ENCODE measurements at places on chromosomes 6 and 20.

- DNase-seq = no peak
Measured at GRCh38 chr20:17614176-17614811, 44.4 kb downstream of the DSTN start.

- no peak for DNase-seq
Measured at GRCh38 chr6:13831615-13832014, 17.3 kb upstream of the MCUR1 start.

GRCh38 chr6:140208286-140208685 lies 833.8 kb upstream of the CITED2 start:
- DNase-seq = no peak

DNA sequence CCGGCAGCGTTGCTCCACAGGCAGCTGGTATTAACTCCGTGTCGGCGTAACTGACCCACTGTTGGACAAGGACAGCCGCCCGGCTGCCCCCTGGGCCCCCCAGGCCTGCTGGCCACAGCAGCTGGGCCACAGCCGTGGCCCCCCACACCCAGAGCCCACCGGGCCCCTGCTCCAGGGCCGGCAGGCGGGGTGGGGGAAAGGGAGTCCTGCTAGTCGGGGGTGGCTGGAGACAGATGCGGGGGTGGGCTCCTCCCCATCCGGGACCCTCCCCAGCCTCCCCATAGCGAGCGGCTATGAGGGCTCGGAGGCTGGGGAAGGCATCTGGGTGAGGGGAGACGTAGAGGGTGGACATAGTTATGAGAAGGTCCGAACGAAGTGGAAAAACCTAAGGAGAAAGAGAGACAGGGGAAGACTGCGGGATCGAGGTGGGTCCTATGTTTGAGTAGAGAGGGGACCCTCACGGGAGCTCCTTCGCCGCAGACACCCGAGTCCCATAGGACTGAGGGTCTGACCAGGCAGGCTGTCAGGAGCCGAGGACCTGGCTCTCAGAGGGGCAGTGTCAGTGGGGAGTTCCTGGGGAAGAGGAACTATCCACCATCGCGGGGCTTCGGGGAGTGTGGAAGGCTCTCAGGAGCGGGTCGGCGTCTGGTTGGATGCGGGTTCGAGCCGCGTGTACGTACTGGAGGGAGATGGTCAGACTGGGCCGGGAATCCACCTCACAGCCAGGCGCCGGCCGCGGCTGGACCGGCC lies 511 bp downstream of the VARS1 start:
- DNase-seq = peak; percentile 49

DNA sequence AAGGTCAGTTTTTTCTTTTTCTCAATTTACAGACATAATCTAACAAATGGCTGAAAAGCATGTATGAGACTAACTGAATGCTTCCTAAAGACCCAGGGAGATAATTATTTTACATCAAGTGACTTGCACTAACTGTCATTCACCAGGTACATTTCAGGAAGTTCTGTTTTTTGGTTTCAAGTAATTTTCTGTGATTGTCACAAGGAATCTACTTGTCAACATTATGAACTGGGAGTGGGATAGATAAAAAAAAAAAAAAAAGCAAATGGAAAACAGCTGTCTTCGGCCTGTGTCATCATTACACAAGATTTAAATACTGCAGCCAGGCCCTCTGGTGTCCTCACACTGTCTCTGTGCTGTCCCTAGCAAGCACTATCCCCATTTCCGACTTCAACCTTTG lies 379.0 kb upstream of the HTR1E start:
- DNase-seq = no peak

DNA sequence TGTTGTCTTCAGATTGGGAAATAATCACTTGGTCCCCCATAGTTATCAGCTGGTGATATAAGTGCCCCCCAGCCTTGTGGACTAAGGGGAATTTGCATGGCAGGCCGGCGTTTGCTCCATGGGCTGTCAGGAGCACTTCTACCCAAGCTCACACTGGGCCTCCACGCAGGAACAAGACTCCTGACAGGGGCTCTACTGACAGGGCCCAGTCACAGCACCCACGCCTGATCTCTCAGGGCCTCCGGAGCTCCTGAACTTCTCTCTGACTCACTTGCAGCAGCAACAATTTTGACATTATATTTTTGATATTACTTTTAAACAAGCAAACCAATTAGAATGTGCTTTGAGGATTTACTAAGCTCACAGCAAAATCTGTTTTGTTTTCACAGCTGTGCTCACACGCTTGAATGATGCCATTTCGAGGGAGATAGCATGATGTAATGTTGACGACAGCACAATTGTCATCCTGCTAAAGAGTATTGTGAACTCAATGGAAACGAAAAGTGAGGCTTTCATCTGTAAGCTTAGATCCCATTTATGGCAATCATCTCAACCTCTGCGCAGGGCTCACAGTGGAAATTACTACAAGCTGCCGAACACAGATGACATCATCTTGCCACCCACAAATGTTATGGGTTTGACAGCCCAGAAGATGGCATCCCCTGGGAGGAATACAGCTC lies 28.7 kb upstream of the TXNDC5 start:
- DNase-seq = no peak

GRCh38 chr6:13988049-13988738 lies 63.4 kb downstream of the RNF182 start:
- no peak for DNase-seq

DNA sequence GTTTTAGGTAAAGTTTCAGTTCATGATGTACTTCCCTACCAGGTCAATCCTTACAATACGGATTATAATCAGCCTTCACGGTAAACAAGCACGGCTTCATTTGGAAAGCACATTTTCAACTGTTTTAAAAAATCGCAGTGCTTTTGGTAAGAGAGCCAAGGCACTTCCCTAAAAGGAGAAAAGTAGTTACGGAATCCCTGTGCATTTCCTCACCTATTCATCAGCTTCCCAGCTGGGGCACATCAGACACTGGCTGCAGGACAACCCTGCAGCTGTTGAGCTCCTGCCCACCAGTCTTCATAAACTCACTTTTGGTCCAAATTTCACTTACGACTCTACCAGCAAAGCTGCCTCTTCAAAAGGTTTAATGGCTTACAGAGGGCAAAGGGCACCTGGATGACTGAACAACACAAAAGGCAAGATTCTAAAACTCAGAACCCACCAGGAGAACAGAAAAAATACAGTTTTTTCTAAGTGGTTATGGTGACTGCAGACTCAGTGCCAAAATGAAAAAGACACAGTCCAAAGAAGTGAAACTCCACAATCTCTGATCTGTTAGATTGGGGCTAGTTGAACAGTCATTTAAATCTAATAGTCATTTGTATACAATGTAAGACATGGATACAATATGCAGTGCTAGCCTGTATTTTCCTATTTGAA lies 7.5 kb downstream of the SNX5 start:
- DNase-seq = no peak

GRCh38 chr6:38112181-38112580 lies 292.7 kb downstream of the ZFAND3 start:
- no peak for DNase-seq

DNA sequence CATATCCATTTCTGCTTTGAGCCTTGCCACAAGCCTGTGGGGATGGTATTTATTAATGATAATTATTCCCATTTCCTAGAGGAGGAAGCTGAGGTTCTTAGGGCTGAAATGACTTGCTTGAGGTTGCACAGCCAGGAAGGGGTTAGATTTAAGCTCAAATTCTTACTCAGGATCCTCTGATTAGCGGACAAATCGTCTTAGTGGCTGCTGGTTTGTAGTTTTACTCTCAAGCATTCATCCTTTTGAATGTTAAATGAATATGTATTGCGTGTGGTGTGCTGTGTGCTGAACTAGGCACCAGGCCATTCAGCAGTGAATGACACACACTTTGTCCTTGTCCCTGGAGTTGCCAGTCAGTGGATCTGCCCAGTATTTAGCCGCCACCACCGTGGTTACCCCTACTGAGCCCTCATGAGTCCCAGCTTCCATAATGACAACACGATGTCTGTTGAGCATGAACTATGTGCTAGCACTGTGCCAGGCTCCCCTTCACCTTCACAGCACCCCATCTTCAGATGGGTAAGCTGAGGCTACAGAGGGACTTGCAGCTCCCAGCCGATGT lies 10.0 kb downstream of the PACSIN1 start:
- DNase-seq = no peak

DNA sequence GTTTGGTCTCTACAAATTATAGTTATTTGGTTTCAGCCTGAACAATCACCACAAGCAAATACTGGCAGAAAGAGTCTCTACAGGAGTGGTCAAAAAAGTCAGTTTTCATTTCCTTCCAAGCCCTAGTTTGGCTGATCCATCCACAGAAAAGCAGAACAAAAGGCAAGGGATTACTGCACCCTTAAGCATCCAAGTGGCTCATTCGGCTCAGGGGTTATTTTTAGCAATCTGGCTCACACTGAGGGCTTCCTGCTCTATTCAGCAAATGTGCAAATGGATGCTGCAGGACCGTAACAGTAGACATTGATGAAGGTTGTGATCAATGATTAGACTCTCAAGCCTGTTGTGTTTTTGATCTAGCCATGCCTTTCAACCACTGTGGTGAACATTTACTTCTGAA lies 62.2 kb upstream of the FABP7 start:
- DNase-seq = peak; percentile 22

DNA sequence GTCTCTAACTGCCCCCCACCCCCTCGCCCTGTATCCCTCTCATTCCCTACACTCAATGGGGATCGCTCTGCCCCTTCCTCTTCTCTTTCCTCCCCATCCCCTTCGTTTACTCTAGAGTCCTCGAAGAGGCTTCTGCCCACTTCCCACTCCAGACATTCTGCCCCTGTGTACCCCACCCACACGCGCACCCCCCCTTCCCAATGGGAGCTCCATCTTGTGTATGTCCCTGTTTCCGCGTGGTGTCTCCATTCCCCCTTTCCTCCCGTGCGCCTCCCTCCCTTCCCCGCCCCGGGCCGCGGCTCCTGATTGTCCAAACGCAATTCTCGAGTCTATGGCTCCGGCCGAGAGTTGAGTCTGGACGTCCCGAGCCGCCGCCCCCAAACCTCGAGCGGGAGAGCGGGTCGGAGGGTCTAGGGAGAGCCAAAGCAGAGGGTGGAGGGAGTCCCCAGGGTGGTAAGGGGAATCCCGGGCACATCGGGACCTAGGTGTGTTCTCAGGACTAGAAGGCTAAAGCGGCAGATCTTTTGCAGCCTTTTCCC lies 679 bp upstream of the RING1 start:
- DNase-seq = no peak

DNA sequence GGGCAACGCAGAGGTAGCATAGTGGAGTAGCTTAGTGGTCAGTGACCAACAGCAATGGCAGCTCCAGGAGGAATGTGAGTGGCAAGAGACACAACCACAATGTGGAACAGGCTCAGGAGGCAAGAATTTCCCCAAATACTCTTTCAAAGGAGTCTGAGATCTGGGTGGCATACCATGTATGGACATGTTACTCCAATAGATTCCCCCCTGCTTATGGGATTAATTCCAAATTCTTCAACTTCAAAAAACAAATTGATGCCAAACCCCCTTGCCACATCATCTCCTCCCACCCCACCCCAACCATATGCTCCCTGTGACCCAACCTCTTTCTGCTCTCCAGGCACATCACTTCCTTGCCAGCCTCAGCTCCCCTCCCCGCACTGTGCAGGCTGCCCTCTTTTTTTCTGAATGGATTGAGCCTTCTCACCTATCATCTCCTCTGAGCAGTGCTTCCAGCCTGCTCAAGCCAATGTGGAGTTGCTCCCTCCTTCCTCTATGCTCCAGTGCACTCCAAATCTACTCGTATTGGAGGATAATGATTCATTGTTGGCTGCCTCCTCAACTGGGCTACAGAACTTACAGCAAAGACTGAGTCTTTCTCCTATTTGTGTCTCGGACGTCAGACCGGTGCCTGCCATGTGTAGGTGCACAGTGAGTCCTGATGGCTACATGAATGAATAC lies 93.0 kb upstream of the CEP85L start:
- DNase-seq = no peak

DNA sequence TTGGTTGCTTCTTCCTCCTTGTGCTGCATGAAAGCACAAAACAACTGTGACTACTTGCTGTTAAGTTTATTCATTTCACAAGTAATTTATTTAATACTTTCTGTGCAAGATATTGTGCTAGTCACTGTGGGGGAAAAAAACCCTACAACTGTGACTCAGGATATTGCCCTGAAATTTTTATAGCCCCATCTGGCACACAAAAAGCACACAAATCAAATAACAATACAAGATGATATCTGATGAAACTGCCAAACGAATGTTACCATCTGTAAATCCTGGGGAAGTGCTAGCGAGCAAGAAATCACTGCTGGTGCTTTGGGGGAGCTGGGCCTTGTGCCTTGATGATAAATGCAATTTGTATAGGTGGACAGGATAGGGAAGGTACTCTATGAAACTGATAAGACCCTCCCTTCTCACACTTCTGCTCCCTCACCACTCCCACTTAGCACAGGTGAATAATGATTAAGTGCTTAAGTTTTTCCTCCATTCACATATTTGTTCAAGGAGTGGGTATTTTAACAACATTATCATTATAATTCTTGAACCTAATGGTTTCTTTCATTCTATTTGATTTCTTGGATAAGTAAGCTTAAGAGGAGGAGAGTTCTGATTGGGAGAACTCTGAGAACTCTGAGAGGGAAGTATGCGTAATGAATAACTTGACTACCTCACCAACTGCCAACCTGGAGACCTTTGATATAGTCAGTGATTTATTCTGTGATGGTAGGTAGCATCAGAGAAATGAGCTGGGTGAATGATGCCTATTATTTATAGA lies 115.3 kb downstream of the RTN4IP1 start:
- DNase-seq = no peak

- no peak for DNase-seq
Measured at GRCh38 chr6:36604090-36605060, 10.2 kb downstream of the SRSF3 start.

- no peak for DNase-seq
Measured at GRCh38 chr6:163634211-163635171, 220.0 kb downstream of the QKI start.

GRCh38 chr20:50278377-50278683 lies 87.7 kb downstream of the CEBPB start:
- no peak for DNase-seq

- no peak for DNase-seq
Measured at GRCh38 chr6:104954190-104954797, 2.6 kb upstream of the LIN28B start.

- no peak for DNase-seq
Measured at GRCh38 chr20:3456648-3457047, 14.2 kb upstream of the ATRN start.

GRCh38 chr20:64239449-64240242 lies 15.9 kb upstream of the PCMTD2 start:
- DNase-seq = peak; percentile 7

- DNase-seq = no peak
Measured at GRCh38 chr6:159013229-159013628, 13.2 kb upstream of the RSPH3 start.

- DNase-seq = peak; percentile 79
Measured at GRCh38 chr20:36836591-36837269, 39.2 kb upstream of the TLDC2 start.

All from iPS-NIHi11 (cell line).